ENCODE measurements at places on chromosomes 12 and 14.

GRCh38 chr14:47539031-47539461 lies 136.4 kb downstream of the MDGA2 start:
- no peak for DNase-seq

- no peak for DNase-seq
These were observed at the start of gene MFAP5 for GRCh38 chr12:8662593-8662992. Gene MFAP5 (minus strand): TSS chr12:8662826. CDS start chr12:8662104, 722 bp downstream.

- DNase-seq = no peak
These were observed 203.1 kb downstream of the CALM1 start for GRCh38 chr14:90599748-90600507.

DNA sequence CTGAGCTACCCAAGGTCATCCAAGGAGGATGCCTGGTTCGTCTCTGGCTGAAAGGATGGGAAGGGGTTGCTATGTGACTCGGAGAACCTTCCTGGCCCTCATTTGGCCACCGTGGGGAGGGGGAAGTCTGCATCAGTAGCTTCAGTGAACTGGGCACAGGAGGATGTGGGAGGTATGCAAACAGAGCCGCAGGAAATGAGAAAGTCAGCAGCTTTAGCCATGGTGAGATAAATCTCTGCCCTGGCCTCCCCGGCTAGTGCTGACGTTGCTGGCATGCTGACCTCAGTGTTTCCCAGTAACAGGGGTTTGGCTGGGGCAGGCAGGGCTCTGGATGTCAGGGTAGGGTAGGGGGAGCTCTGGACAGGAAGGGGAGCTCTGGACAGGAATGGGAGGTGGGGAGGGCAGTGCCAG lies 2.3 kb upstream of the CEBPE start:
- DNase-seq = no peak

DNA sequence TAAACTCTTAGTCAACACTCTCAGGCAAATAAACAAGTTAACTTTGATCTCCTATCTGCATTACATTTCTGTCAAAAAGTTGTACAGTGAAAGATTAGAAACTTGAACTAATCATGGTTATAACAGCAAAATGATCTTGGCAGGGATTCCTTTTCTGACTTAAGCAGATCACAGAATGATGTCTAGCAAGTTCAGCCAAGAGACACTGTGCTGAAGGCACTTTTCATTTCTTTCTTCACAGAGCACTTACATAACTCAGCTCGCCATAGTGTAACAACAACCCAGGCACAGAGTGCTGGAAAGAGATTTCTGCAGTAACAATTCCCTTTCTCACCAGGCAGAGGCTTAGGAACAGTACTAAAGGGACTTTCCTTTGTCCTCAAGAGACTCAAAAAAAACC lies 19.6 kb upstream of the CSRP2 start:
- no peak for DNase-seq

GRCh38 chr12:120095736-120096135 lies 20.8 kb downstream of the RAB35 start:
- no peak for DNase-seq

GRCh38 chr12:5830111-5830510 lies 114.9 kb downstream of the ANO2 start:
- no peak for DNase-seq

- no peak for DNase-seq
These were observed 198.1 kb downstream of the SEC23A start for GRCh38 chr14:38904959-38905358.
